ENCODE measurements at places on chromosomes 5 and 9. TPM values are rescaled to one million over a fixed set of nuclear protein-coding genes. Genes with fewer than 3 reads are reported as not detected.

GRCh38 chr9:76456202-76456926 is 2.6 kb upstream of the GCNT1 start:
- no peak overlapping the region for H3K27ac ChIP-seq
- peaks cover 27% of the 10 kb centered on the region for H3K27me3 ChIP-seq

DNA sequence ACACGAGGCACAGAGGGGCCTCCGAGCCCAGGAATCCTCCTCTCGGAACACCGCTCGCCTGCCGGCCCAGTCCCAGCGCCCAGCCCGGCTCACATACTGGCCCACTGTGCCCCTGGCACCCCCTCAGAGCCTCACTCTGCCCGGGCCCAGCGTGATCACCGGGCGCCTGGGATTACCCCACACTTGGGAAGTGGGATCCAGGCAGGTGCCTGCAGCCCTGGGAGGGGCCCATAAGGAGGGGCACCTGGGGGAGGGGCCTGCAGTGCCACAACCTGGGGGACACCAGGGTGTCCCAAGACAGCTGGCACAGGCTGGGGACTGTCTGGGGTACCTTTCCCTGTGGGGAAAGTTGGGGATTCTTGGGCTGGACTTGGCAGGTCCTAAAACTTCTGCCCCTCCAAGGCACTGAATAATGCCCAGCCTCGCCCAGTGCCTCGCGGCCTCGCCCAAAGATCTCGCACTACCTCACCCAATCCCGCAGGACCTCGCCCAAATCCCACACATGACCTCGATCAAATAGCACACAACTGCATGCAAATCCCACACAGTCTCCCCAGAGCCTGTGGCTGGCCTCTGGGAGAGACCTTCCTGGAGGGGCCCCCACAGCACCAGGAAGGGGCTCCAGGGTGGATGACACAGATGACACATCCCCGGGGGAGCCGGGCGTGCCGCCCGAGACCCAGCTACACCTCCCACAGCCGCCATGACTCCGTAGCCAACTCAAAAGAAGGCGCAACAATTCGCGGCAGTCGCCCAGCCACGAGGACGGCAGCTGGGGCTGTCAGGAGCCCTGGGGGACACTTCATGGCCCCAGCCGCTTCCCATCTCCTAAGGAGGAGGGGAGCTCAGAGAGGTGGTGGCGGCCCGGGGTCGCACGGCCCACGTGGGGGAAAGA is 13.7 kb downstream of the NOTCH1 start:
- H3K36me3 ChIP-seq, result no peaks in the 10 kb centered on the region
- H3K27ac ChIP-seq, result no peak overlapping the region
- peak overlapping the region; percentile 41 for H3K4me3 ChIP-seq

MAMDC2 gene
- total RNA-seq, result 0.21 TPM

UCK1 gene
- total RNA-seq, result 56.4 TPM
